Activated naive CD4-positive, alpha-beta T cell treated with anti-CD3 and anti-CD28 coated beads, Interleukin-2, amount 10 ng/mL, durations not matched to agents 7 days and 5 days (primary cell): ENCODE measurements at places on chromosomes 16 and 17.

DNA sequence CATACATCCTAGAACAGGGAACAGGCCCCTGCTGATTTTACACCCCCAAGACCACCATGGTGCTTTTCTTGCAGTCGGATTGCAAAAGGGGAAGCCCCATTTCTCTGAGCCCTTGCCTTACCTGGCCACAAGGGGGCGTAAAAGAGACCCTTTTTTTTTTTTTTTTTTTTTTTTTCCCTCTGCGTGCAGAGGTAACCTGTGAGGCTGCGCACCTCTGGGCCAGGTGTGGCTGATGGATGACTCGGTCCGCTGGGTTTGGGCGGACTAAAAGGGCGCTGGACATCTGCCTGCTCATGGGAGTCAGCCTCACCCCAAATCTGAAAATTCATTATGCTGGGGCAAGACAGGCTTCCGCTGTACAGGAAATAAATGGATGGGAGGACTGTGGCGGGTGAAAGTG is 281.0 kb downstream of the CBLN1 start:
- no peak for DNase-seq

DNA sequence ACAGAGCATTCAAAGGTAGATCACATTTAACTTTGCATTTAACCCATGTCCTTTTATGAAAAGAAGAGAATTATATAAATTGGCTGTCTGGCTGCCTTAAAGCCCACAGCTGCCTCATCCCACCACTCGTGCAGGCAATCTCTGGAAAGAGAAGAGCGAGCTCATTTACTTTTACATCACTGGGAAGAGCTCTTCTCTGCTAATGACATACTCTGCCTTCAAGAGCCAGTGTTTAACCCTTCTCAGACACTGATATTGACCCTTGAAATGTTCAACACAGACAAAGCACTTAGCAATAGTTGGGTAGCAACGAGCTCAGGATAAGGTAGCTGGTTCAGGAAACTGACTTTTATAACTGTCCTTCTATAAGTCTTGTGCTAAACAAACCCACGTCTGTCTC is 6.8 kb downstream of the KRT38 start:
- no peak for DNase-seq

DNA sequence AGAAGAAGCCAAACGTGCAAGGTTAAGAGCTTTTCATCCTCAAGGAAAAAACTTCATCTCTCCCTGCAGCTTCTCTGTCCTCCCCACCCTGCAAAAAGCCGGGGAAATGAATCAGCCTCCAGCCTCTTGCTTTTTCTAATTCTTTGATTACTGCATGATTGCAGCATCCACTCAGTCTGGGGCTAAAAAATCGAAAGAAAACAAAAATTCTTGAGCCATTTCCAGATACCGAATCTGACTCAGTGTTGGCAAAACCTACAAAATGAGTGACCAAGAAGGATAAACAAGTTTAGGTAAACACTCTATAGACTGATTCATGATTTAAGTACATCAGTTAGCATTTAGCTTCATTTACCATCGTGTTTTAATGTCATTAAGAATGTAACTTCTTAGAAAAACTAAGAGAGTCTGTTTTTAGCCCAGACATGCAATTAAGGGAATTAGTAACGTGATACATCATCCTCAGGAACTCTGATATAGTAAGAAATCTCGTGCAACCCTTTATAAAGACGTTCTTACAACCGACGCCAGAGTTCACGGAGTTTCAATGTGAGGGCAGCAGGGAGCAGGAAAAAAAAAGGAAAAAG is 287.3 kb upstream of the FOXF1 start:
- no peak for DNase-seq

- DNase-seq, result no peak
Measured at GRCh38 chr17:48545022-48545375, at the start of gene HOXB2. Gene HOXB2 (minus strand): TSS chr17:48545109. CDS start chr17:48544911, 198 bp downstream.

DNA sequence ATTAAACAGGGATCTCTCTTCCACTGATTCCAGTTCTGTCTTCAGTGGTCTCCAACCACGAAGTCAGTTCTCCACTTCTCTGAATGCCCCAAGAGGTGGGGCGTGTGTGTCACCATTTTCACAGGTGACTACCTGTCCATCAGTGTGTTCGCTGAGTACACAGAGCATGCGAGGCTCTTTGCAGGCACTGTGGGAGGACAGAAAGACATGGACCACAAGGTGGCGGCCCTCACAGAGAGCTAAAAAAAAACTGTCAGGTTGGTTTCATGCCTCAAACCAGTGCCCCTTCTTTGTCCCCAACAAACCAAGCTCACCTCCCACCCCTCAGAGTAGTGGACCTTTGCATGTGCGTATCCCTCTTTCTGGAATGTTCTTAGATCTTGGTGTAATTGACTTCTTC is 13.8 kb downstream of the EMP2 start:
- no peak for DNase-seq

DNA sequence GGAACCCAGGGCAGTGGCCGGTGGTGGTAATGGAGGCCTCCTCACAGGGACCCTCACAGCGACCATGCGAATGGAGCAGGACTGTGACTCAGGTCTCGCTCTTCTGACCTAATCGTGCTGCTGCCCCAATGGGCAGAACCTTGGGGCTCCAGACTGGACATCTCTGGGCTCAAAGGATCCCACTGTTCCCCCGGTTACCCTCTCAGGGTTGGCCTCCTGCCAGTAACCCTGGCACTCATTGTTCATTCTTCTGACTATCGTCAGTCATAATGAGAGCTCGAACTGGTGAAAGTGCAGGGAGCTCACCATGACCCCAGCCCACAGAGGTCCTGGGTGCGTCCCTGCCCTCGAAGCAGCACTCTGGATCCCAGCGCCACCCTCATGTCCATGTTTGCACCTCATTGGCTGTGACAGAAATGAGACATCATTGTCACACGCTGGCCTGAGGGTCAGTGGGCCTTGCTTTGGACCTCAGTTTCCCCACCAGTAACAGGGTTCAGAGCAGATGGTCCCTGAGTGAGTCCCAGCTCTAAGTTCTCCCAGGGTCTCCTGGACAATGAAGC is 4.0 kb upstream of the NPRL3 start:
- DNase-seq, result no peak

DNA sequence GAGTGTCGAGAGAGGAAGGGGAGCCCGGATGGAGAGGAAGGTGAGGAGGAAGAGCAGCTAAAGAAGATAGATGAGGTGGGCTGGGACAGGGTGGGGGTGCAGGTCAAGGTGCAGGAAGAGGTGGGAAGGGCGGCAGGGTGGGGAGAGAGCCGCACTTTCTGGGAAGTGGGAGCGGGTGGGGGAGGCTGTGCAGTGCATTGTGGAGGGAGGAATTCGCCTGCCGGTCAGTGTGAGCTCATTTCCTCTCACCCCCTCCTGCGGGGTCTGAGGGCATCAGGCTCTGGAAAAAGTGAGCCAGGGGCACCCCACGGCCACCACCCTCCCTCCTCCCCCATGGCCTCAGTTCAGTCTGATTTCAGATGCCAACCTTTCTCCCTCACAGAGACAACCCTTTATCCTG is 2.5 kb upstream of the ARHGAP23 start:
- DNase-seq, result no peak

- no peak for DNase-seq
Measured at GRCh38 chr16:53413864-53414263, 20.4 kb upstream of the RBL2 start.

DNA sequence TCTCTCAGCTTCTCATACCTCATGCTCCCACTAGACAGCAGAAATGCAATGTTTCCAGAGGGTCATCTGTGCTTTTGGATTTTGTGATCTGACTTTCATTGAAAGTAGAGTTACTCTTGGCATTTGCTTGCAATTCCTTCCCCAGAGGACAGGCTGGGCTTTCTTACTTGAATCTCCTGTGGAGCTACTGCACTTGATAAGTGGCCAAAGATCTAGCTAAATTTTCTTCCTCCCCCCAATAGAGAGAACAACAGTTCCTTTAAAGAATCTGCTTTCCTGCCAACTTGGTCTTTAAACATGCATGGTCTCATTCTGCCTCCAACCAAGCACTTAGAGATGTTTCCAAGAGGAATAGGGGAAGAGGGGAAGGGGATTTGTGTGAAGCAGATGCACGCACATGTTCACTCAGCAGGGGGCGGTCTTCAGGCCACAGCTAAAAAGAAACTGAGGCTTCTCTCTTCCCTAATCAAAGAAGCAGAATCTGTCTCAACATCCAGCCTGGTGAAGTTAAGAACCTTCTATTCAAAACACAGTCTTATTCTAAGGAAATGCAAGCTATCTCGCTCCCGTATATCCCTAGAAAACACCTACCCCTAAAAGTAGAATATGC is 229.6 kb downstream of the ZFHX3 start:
- no peak for DNase-seq

DNA sequence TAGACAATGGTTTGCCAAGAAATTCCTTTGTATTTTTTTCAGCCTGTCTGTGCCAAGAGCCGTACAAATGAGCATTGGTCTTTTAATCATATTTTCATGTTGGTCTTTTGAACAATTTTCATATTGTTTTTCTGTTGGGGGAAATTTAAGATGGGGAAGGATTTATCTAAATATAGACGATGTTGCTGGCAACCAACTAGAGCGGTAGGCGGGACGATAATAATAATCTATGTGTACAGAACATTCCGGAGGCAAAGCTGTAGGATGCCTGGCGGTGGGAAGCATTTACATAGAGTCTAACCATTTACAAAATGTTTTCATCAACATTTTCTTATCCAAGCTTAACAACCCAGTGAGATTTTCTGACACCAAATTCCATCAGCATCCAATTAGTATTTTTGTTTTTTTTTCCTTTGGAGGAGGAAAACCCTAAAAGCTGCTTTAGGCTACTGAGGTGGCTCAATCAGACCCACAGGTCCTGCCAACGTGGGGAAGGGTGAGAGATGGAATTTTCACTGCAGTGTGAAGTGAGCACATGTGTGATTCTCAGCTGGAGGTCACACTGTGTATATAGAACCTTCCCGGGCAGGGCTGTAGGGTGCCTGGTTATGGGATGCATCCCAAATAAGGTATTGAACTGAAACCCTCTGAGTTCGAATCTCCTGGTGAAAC is 11.7 kb upstream of the SEC14L1 start:
- DNase-seq, result no peak

GRCh38 chr17:50830352-50830751 is 5.0 kb upstream of the WFIKKN2 start:
- no peak for DNase-seq

- DNase-seq, result no peak
Measured at GRCh38 chr17:69468207-69468606, 53.7 kb downstream of the MAP2K6 start.

DNA sequence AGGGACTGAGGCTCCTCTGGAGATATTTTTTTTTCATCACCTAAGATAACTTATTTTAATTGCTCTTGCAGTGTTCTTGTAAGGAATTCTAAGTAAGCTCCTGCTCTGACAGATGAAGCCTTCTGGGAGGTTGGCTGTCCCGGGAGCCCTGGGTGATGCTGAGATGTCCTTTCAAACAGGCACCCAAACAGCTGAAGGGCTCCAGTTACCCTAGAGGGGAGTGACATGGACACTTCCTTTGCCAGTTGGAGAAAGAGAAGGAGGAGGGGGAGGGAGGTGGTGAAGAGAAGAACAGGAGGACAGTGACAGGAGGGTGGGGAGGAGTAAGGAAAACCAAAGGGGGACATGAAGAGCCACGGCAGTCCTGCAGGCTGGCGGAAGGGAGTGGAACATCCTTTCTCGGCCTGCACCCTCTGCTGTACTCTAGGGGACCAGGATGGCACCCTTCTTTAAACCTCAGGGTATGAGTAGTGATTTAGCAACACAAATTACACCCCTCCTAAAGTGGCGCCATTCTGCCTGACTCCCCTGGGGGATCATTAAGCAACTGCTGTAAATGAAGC is 51.8 kb downstream of the MYH3 start:
- no peak for DNase-seq
